Endothelial cell of umbilical vein (primary cell): ENCODE measurements at places on chromosomes 1 and 21. TPM values are rescaled to one million over a fixed set of nuclear protein-coding genes. Genes with fewer than 3 reads are reported as not detected.

The MTF2 gene
- polyA plus RNA-seq: 14.4 and 20.1 TPM in 2 replicates

The KCNJ9 gene
- polyA plus RNA-seq: not detected in 2 replicates

GRCh38 chr1:214187933-214188332, 93.0 kb upstream of the SMYD2 start:
- H3K4me3 ChIP-seq: no peak overlapping the region
- H3K27ac ChIP-seq: no peak overlapping the region
- H3K27me3 ChIP-seq: peaks cover 33% of the 10 kb centered on the region
- no peaks in the 10 kb centered on the region for H3K36me3 ChIP-seq
- no peak for DNase-seq

GRCh38 chr1:236123563-236123962, 18.8 kb upstream of the GPR137B start:
- DNase-seq: no peak
- H3K4me1 ChIP-seq: no peaks in the 10 kb centered on the region
- peaks cover 7% of the 10 kb centered on the region for H3K27me3 ChIP-seq
- H3K27ac ChIP-seq: no peak overlapping the region
- H3K36me3 ChIP-seq: no peaks in the 10 kb centered on the region
